HCT116 (cell line): ENCODE measurements at places on chromosomes 1 and 21. TPM values are rescaled to one million over a fixed set of nuclear protein-coding genes. Genes with fewer than 3 reads are reported as not detected.

Gene SPOCD1
- 5.0 TPM for total RNA-seq

Gene HES5
- total RNA-seq, result not detected

Gene SARS1
- total RNA-seq, result 206 TPM

Gene PERM1
- 0.39 TPM for total RNA-seq

Gene OR2L5
- total RNA-seq, result not detected

GRCh38 chr1:175136246-175136645, 56.3 kb downstream of the KIAA0040 start:
- H3K4me1 ChIP-seq, result no peaks in the 10 kb centered on the region
- H3K27ac ChIP-seq, result no peak overlapping the region
- H3K36me3 ChIP-seq, result no peaks in the 10 kb centered on the region
- peaks cover 7% of the 10 kb centered on the region for H3K27me3 ChIP-seq
- no peak for DNase-seq

DNA sequence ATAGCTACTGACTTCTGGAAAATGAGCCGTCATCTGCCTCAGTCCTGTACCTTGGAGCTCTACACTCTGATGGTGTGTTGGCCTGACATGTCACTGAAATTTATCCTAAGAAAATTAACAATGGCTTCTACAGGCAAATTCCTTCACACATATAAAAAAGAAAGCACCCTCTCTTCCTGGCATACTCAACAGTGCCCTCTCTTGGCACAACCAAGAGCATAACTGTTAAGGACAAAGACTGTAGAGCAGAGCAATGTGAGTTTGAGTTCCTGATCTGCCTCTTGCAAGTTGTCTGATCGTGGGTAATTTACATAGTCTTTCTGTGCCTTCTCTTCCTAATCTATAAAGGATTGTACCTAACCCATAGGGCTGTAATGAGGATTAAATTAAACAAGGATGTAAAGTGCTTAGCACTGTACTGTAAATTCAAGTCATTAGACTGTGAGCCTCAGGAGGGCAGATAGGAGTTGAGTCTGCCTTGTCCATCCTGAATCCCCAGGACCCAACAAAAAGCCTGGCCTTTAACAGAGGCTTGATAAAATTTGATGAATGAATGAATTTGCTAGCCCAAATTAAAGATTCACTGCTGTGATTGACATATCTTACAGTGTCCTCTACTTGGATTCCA, 83.5 kb downstream of the SYF2 start:
- H3K4me1 ChIP-seq, result peaks cover 7% of the 10 kb centered on the region
- no peaks in the 10 kb centered on the region for H3K27me3 ChIP-seq
- DNase-seq, result no peak
- no peak overlapping the region for H3K27ac ChIP-seq
- H3K4me3 ChIP-seq, result no peak overlapping the region

DNA sequence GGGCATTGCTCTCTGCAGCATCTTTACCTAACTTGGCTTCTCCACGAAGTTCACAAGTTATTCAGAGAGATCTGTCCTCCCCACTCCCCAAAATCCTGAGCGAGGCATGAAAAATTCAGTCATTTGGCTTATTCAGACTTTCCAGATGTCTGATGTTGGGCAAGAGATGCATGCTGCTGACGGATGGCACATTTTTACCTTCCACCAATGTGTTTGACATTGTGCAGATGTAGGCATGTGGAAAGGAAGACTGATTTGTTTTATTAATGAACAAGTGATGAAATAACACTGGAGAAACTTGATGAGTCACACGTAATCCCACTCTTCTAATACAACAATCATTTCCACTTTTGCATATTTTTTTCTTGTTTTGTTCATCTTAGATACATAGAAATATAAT, 86.7 kb downstream of the C1orf94 start:
- H3K4me1 ChIP-seq, result no peaks in the 10 kb centered on the region
- no peak overlapping the region for H3K4me3 ChIP-seq
- H3K27ac ChIP-seq, result no peak overlapping the region
- DNase-seq, result no peak

DNA sequence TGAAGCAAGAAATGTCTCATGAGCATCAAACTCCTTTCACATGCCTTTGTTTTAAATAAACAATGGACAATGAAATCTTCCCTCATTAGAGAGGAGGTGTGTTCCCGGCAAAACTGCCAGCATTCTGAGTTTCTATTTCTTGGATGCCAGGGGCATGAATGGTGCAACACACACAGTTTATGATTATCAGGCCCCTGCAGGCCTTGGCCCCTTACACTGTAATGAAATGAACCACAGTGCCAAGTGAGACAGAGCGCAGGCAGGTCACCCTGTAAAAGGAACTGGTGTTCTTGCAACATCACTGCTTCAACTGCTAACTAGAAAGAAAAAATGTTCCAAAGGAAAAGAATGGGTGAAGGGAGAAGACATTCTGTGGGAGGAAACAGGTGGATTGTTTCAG, 3.8 kb upstream of the PIGC start:
- H3K4me1 ChIP-seq, result peaks cover 31% of the 10 kb centered on the region
- H3K4me3 ChIP-seq, result no peak overlapping the region
- no peak for DNase-seq
- no peak overlapping the region for H3K27ac ChIP-seq

- H3K36me3 ChIP-seq, result no peaks in the 10 kb centered on the region
- H3K4me3 ChIP-seq, result no peak overlapping the region
- no peak overlapping the region for H3K27ac ChIP-seq
- H3K4me1 ChIP-seq, result no peaks in the 10 kb centered on the region
- DNase-seq, result no peak
Measured at GRCh38 chr1:13651279-13651678, 48.7 kb upstream of the PRDM2 start.

GRCh38 chr1:21117597-21118001, 59.1 kb downstream of the EIF4G3 start:
- H3K27ac ChIP-seq, result no peak overlapping the region
- no peaks in the 10 kb centered on the region for H3K4me1 ChIP-seq
- H3K4me3 ChIP-seq, result no peak overlapping the region
- no peaks in the 10 kb centered on the region for H3K27me3 ChIP-seq
- no peak for DNase-seq
